ENCODE measurements at places on chromosomes 6 and 20. TPM values are rescaled to one million over a fixed set of nuclear protein-coding genes. Genes with fewer than 3 reads are reported as not detected.

DNA sequence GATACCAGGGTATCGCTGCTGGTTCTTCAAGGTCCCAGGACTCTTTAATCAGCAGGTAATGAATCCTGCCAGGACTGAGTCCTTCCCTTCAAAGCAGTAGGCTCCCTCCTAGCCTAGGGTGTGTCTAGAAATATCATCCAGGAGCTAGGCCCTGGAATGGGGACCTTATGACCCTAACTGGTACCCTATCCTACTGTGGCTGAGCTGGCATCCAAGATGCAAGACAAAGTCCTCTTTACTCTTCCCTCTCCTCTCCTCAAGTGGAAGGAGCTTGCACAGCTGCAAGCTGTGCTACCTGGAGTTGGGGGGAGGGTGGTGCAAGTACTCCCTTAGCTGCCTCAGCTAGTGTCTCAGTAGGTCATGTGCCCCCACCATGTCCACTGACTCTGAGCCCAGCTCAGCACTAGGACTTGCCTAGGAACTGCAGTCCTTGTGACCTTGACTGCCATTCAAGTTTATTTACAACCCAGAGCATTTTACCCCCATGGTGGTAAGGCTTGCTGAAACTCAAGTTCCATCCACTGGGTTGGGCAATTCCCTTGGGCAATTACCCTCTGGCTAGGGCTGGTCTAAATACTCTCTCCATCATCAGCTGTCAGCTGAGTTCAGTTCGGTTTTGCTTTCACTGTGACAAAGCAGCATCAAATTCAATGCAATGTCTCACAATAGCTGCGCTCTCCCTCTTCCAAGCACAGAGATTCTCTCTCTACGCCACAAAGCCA lies 48.4 kb upstream of the TOP1 start:
- H3K27ac ChIP-seq = no peak overlapping the region
- no peak overlapping the region for H3K4me3 ChIP-seq
- DNase-seq = no peak
- no peaks in the 10 kb centered on the region for H3K4me1 ChIP-seq

DNA sequence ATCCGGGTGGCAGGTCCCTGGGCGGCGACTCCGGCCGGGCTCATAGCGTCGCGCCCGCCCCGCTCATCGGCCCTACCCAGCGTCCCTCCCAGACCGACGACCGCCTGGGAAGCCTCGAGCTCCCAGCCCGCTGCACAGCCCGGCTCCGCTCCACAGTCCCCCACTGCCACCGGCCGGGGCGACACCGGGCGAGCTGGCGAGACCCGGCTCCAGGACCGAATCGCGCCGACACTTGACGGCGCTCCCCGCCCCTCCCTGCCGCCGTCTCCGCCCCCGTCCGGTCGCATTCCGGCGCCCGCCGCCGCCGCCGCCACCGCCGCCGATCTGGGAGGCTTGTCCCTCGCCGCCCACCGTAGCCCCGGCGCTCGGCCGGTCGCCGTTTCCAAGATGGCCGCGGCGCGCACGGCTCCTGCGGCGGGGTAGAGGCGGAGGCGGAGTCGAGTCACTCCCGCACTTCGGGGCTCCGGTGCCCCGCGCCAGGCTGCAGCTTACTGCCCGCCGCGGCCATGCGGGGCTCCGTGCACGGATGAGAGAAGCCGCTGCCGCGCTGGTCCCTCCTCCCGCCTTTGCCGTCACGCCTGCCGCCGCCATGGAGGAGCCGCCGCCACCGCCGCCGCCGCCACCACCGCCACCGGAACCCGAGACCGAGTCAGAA lies at the start of gene MAP3K4:
Gene MAP3K4 (plus strand): TSS at position 364 of the 655 bp plus-strand sequence. CDS start 163 bp downstream, at position 527.
- H3K4me3 ChIP-seq = peak within 1 kb of the TSS; percentile 98
- peak within 1 kb of the TSS; percentile 94 for H3K27ac ChIP-seq
- no peaks in the 10 kb centered on the region for H3K36me3 ChIP-seq
- no peaks in the 10 kb centered on the region for H3K27me3 ChIP-seq

DNA sequence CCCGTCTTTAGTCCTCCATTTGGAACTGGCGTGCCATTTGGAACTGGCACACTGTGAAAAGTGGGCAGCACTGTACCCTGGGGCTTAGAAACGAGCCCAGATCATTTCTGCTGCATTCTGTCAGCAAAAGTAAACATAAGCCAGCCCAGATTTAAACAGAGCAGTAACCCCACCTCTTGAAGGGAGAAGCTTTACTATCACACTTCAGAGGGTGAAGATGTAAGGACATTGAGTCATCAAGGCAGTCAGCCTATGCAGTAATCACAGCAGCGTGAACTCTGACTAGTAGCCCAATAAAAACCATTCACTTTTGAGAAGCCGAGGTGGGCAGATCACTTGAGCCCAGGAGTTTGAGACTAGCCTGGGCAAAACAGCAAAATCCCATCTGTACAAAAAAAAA lies 216.9 kb downstream of the EYA2 start:
- H3K4me1 ChIP-seq = no peaks in the 10 kb centered on the region
- H3K36me3 ChIP-seq = no peaks in the 10 kb centered on the region
- H3K27ac ChIP-seq = no peak overlapping the region
- DNase-seq = no peak
- H3K27me3 ChIP-seq = no peaks in the 10 kb centered on the region
- no peak overlapping the region for H3K4me3 ChIP-seq

TOX2 gene
- total RNA-seq = 4.8 TPM

GRCh38 chr20:60054716-60055634 lies 96.8 kb downstream of the CDH26 start:
- H3K27ac ChIP-seq = no peak overlapping the region
- H3K27me3 ChIP-seq = no peaks in the 10 kb centered on the region
- H3K4me3 ChIP-seq = no peak overlapping the region
- no peaks in the 10 kb centered on the region for H3K4me1 ChIP-seq
- H3K36me3 ChIP-seq = no peaks in the 10 kb centered on the region

- no peaks in the 10 kb centered on the region for H3K36me3 ChIP-seq
- no peaks in the 10 kb centered on the region for H3K4me1 ChIP-seq
- no peak overlapping the region for H3K4me3 ChIP-seq
- DNase-seq = peak; percentile 15
- H3K27me3 ChIP-seq = no peaks in the 10 kb centered on the region
Measured at GRCh38 chr20:57652606-57653545, 32.6 kb upstream of the ZBP1 start.

DNA sequence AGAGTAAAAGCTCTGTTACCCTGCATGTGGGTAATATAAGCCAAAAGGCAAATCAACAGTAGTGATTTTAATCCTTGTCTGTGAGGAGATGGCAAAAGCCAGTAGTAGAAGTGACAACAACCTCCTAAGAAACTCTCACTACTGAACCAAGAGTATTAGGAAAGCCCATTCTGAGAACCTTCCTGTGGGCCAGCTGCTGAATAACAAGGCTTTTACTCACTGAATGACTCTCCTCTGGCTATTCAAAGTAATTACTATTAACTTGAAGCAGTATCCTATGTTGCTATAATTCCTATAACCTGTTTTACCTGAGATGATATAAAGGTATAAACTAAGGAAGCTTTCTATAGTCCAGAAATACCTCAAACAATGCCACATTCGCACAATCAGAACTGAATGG lies 55.1 kb downstream of the CHD6 start:
- H3K4me1 ChIP-seq = no peaks in the 10 kb centered on the region
- H3K27ac ChIP-seq = no peak overlapping the region
- H3K27me3 ChIP-seq = no peaks in the 10 kb centered on the region
- DNase-seq = no peak
- H3K4me3 ChIP-seq = no peak overlapping the region

DNA sequence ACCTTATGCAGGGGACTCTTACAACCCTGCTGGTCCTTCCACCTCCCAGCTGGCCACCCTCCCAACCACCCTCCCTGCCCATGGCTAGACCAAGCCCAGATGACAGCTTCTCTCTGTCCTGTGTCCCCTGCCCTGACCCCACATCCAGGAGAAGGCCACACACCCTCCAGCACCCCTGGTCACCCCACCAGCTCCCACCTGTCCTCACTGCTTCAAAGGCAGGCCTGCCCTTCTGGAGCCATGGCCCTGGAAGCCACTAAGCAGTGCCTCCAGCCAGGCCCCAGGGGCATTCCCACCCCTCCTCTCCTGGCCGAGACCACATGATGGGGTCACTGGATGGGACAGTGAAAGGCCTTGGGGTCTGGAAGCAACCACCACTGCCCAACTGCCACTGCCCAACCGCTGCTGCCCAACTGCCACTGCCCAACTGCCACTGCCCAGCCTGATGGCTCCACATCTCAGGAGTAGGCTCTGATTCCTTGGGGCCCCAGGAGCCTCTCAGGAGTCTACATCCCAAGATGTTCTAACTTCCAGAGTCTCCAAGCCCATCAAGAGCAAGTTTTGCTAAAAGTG lies 30.5 kb downstream of the UBD start:
- no peaks in the 10 kb centered on the region for H3K27me3 ChIP-seq
- H3K27ac ChIP-seq = no peak overlapping the region
- DNase-seq = no peak
- no peak overlapping the region for H3K4me3 ChIP-seq
- no peaks in the 10 kb centered on the region for H3K4me1 ChIP-seq
- H3K36me3 ChIP-seq = no peaks in the 10 kb centered on the region

DNA sequence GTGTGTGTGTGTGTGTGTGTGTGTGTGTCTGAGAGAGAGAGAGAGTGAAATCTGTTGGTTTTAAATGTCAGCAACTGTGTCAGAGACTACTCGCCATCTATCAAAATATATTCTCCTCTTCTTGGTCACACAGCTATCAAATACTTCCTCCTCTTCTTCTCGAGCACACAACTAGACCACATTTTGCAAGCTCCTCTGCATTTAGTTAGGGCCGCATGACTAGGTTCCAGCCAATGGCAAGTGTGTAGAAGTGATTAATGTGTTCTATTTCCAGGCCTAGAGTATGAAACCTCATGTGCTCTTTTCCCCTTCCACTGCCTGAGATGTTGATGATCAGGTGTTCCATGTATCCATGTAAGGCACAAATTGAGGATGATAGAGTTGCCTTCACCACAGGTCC lies 278.5 kb upstream of the MARCKS start:
- no peaks in the 10 kb centered on the region for H3K36me3 ChIP-seq
- H3K4me1 ChIP-seq = no peaks in the 10 kb centered on the region
- DNase-seq = no peak
- H3K27ac ChIP-seq = no peak overlapping the region

- peaks cover 5% of the 10 kb centered on the region for H3K4me1 ChIP-seq
- H3K36me3 ChIP-seq = no peaks in the 10 kb centered on the region
- H3K27ac ChIP-seq = no peak overlapping the region
Measured at GRCh38 chr6:133752129-133752528, 136.8 kb upstream of the TCF21 start.

- peaks cover 8% of the 10 kb centered on the region for H3K4me1 ChIP-seq
- no peaks in the 10 kb centered on the region for H3K27me3 ChIP-seq
- H3K36me3 ChIP-seq = no peaks in the 10 kb centered on the region
- peak overlapping the region; percentile 97 for H3K27ac ChIP-seq
- H3K4me3 ChIP-seq = peak overlapping the region; percentile 73
Measured at GRCh38 chr6:5260111-5260620, 584 bp downstream of the LYRM4 start.

GPSM3 gene
- total RNA-seq = 2.3 TPM

MAPK14 gene
- 104 TPM for total RNA-seq

CDK5RAP1 gene
- total RNA-seq = 34.6 TPM

DNA sequence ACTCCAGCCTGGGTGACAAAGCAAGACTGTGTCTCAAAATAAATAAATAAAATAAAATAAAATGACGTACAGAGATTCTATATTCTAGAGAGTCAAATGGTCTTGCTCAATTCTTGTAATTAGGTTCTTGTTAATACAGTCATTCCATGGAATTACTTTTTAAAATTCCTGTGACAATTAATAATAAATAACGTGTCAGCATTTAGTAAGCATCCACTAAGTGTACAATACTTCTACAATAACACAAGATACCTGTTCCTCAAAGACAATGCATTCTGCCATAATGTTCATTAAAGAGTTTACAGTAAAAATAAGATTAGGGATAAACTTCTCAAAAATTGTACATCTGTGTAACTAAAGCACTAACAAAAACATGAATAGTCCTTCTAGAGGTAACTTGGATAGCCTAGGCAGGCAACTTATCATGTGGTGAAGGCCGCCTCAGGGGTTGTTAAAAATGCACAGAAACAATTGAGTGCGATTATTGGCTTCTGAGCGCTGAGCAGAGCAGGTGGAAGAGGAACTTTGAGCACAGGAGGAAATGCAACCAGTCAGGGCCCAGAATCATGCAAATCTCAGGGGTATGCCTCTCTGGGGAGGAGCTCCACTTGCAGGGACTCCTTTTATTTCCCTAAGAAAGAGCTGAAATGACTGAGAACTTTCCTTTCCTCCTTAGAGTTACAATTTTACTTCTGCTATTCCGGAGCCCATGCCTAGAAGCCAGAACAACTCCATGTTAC lies 37.1 kb downstream of the QRSL1 start:
- H3K36me3 ChIP-seq = no peaks in the 10 kb centered on the region
- no peak overlapping the region for H3K27ac ChIP-seq
- H3K27me3 ChIP-seq = no peaks in the 10 kb centered on the region
- DNase-seq = no peak

DNA sequence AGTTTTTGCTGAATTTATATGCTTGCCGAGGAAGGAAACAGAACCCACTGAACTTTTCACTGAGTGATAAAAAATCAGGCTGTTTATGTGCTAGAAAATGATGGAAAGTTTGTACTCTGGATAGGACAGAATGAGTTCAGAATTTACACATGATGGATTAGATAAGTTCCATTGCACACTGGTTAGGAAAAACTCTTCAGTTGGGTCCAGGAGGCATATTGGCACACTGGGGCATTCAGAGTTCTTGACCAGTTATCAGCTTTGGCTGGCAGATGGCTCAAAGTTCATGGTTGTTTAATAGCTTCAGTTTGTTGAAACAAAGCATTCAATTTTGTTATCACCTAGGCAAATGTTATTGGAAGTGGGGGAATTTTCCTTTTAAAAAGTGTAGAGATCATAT lies 613.3 kb upstream of the SYNCRIP start:
- H3K4me3 ChIP-seq = no peak overlapping the region
- no peaks in the 10 kb centered on the region for H3K4me1 ChIP-seq
- no peaks in the 10 kb centered on the region for H3K36me3 ChIP-seq
- no peak for DNase-seq

DNA sequence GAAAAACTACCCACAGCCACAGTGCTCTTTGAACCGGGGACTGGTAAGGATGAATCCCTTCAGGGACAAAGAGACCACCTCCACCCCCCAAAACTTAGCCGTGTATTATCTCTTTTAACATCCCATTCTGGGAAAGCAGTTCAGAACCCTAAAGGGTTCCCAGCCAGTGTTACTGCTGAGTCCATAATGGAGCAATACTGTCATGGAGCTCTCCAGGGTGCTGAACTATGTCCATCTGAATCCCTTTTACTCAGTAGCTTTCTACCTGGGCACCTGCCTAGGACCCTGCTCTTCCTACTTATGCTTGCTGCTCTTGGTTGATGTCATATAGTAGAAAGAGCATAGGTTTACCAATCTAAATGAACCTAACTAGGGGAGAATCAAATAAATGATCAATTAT lies 22.3 kb upstream of the SAYSD1 start:
- no peaks in the 10 kb centered on the region for H3K27me3 ChIP-seq
- H3K4me3 ChIP-seq = no peak overlapping the region
- H3K4me1 ChIP-seq = no peaks in the 10 kb centered on the region

DNA sequence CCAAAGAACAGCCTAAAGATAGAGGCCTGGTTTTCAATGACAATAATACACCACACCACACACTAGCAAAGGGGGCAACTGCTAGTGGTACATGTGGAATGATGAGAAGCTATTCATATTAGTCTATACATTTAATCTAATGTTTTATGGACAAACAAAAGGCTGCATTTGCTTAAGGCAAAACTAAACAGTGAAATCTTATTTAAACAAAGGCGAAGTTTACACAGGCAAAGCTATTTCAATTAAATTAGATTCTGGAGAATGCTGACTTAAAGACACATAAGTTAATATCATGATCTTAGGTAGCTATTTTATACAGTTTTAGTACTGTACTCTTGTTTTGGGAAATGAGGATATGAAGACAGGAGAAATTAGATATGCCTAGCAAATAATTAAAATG lies 53.9 kb upstream of the SIM1 start:
- H3K4me3 ChIP-seq = no peak overlapping the region
- DNase-seq = no peak
- no peak overlapping the region for H3K27ac ChIP-seq
- no peaks in the 10 kb centered on the region for H3K27me3 ChIP-seq
- H3K4me1 ChIP-seq = no peaks in the 10 kb centered on the region

ZBTB46 gene
- total RNA-seq = 5.0 TPM
